ENCODE measurements at places on chromosomes 12 and 14.

GRCh38 chr12:98228683-98229539, 286.5 kb upstream of the TMPO start:
- no peak for DNase-seq

GRCh38 chr14:90651271-90651804, 164.9 kb downstream of the TTC7B start:
- no peak for DNase-seq

GRCh38 chr14:82345184-82345583, 811.5 kb upstream of the SEL1L start:
- DNase-seq, result no peak

DNA sequence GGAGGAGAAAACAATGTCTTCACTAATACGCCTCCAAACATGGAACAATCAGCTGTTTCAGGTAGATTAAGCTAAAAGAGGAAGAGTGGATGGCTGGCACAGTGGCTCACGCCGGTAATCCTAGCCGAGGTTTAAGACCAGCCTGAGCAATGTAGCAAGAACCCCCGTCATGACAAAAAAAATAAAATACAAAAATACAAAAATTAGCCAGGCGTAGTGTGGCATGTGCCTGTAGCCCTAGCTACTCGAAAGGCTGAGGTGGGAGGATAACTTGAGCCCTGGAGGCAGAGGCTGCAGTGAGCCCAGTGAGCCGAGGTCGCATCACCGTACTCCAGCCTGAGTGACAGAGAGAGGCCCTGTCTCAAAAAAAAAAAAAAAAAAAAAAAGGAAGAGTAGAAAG, 1.2 kb upstream of the MED13L start:
- DNase-seq, result no peak

GRCh38 chr12:85036234-85036707, at the start of the genes LRRIQ1 and TSPAN19:
Gene LRRIQ1 (plus strand): TSS chr12:85036351. CDS start chr12:85038177, 1,826 bp downstream.
Gene TSPAN19 (minus strand): TSS chr12:85036277. CDS start chr12:85029946, 6,331 bp downstream.
- no peak for DNase-seq

DNA sequence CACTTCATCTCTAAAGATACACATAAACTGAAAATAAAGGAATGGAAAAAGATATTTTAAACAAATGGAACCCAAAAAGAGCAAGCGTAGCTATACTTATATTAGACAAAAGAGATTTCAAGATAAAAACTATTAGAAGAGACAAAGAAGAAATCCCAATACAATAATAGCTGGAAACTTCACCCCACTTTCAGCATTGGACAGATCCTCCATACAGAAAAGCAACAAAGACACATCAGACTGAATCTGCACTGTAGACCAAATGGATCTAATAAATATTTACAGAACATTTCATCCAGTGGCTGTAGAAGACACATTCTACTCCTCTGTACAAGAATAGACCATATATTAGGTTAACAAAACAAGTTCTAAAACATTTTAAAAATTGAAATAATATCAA, 117.6 kb upstream of the PDE3A start:
- no peak for DNase-seq

DNA sequence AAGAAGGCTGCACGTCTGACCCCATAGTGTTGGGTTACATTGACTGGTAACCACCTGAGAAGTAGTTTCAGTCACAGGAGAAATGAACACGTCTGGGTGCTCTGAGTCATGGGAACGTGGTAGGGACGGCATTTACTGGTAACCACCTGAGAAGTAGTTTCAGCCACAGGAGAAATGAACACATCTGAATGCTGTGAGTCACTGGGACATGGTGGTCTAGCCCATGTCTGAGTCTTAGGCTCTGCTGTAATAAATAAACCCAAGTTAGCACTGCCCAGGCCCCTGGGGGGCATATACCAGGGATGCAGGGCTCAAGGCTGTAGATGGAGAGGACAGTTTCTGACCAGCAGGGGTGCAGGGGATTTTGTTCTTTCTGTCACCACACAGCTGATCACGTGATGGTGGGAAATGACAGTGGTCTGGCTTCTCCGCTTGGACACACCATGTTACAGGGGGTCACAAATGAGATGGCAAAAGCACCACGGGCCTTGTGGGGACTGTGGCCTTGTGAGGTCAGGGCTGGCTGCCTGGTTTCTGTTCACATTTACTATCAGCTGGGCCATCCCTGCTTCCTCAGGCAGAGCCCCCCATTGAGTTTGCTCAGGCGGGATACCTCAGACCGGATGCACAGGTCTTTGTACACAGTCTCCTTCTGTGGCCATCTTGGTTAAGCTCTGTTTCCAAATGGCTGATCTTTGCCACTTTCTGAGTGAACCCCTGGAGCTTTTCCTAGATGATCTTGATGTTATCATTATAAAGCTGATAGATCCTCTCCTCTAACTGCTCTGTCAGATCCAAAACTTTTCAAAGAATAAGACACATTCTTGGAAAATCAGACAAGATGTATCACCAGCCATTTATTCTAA, 9.8 kb upstream of the C12orf42 start:
- DNase-seq, result no peak

All from CD4-positive, alpha-beta T cell treated with Interleukin-17A for 4 hours (primary cell).